ENCODE measurements at places on chromosomes 2 and 18. TPM values are rescaled to one million over a fixed set of nuclear protein-coding genes. Genes with fewer than 3 reads are reported as not detected.

DNA sequence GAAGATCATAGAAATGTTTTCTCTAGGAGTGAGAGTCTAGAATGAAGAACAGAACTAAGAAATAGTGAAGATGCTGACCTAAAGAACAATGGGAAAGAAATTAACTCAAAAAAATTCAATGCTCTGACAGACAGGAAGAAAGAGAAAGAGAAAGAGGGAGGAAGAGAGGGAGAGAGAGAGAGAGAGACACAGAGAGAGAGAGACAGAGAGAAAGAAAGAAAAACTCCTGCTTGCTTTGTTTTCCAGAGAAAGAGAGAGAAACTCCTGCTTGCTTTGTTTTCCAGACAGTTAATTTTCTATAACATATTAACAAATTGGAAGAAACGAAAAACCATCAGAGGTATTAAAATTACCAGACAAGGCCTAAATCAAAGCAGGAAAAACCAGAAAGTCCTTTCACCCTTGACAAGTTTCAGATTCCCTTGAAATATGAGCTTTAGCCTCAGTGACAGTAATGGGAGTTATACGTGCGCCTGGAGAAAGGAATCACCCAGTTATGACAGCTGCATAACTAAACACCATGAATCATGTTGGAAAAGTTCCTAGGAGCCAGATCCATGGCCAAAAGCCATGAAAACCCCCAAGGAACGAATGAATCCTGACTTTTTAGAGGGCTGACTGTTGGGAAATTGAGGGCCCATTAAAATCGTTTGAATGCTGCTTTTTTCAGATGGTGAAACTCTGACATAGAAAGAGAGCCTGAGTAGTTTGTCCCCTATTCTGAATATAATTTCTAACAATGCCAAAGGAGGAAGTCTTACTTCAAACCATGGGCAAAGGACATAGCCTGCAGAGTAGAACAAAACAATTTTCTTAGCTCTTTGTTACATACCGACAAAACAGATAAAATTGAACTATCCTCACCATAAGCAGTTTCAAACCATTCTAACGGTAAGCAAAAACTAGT is 228.6 kb upstream of the CHST9 start:
- no peaks in the 10 kb centered on the region for H3K27me3 ChIP-seq
- H3K27ac ChIP-seq, result no peak overlapping the region
- no peak overlapping the region for H3K4me3 ChIP-seq

DNA sequence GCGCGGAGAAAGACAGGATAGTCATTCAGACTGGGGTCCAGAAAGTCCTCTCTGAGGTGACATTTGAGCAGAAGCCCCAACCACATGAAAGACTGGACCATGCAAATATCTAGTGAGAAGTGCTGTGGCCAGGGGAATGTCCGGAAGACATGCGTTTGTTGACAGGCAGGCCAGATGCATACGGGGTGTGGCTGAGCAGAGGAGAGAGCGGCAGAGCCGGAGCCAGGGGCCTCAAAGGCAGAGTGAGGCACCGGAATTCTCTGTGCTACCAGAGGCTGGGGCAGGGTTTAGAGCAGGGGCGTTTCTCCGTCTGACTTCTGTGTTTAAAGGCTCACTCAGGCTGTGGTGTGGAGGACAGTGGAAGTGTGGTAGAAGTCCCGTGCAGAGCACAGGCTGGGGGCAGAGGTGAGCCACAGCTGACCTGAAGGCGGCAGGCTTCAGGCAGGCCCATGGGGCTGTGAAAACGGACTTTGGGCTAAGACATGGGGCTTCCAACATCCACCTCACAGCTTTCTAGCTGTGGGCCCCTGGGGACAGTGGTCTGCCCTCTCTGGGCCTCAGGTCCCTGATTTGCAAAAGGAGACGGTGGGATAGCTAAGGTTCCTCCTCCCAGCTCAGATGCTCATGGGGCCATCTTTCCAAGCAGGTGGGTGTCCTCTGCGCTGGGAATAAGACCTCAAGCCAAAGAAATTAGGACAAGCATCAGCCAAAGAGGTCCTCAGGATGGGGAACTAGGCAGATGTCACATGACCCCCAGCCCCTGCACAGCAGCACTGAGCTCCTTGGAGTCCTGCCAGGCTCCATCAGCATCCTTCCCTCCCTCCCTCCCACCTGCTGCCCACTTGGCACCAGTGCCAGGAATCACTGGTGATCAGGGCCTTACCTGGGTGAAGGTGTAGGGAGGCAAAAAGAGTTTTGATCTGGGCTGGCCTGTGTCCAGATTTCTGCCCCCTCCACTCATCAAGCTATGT is 11.2 kb downstream of the RUFY4 start:
- H3K27ac ChIP-seq, result no peak overlapping the region
- no peaks in the 10 kb centered on the region for H3K4me1 ChIP-seq
- H3K4me3 ChIP-seq, result no peak overlapping the region
- H3K27me3 ChIP-seq, result peaks cover 2% of the 10 kb centered on the region
- no peak for DNase-seq
- H3K36me3 ChIP-seq, result no peaks in the 10 kb centered on the region

DNA sequence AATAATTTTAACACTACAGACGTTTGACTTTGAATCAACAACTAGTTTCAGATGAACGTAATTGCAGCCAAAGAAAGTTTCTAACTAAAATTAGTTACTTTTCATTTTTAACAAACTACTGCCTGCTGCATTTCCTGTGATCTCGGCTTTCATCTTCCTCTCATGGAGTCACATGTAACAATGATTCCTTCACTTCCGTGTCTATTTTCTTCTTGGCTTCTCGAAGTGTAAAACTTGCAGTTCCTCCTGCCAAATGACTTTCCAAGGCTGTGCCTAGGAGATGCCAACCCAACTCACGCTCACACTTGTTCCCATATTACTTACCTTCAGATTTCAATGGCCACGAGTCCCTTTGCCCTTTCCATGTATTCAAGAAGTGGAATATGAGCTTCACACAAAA is 1406.3 kb upstream of the CELF4 start:
- no peak for DNase-seq
- H3K27me3 ChIP-seq, result no peaks in the 10 kb centered on the region
- H3K27ac ChIP-seq, result no peak overlapping the region
- no peaks in the 10 kb centered on the region for H3K4me1 ChIP-seq
- no peaks in the 10 kb centered on the region for H3K36me3 ChIP-seq

The SERPINB4 gene
- not detected for total RNA-seq

The ESCO1 gene
- total RNA-seq, result 21.4 TPM

The RGPD3 gene
- 0.34 TPM for total RNA-seq

The DSG4 gene
- total RNA-seq, result not detected

The HSBP1L1 gene
- total RNA-seq, result 12.0 TPM

The SYT4 gene
- not detected for total RNA-seq

- no peak overlapping the region for H3K4me3 ChIP-seq
- H3K36me3 ChIP-seq, result no peaks in the 10 kb centered on the region
- H3K4me1 ChIP-seq, result peaks cover 3% of the 10 kb centered on the region
- H3K27ac ChIP-seq, result no peak overlapping the region
Measured at GRCh38 chr2:231597014-231597611, 4.4 kb downstream of the TEX44 start.

GRCh38 chr2:27135478-27135955 is 1.1 kb upstream of the PREB start:
- peaks cover 31% of the 10 kb centered on the region for H3K36me3 ChIP-seq
- peaks cover 2% of the 10 kb centered on the region for H3K27me3 ChIP-seq
- no peak for DNase-seq
- H3K4me3 ChIP-seq, result peak overlapping the region; percentile 96
- H3K4me1 ChIP-seq, result peaks cover 10% of the 10 kb centered on the region

DNA sequence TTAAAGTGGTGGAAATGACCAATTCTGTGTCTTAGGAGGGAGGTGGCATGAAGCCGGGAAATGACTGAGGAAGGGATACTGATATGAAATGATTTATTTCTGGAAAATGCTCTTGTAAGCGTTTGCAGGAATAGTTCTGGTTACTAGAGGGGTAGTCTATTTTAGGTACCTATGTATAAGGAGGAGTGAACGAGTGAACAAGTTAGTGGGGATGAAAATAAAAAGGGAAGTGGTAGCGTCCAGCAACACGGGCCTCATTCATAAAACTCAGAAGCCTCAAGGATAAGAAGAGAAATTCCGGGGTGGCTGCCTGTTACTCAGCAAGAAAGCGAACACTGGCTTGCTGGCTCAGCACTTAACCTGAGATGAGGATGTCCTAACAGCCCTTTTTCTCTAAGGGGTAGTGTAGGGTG is 303.3 kb downstream of the NCKAP5 start:
- DNase-seq, result no peak
- no peaks in the 10 kb centered on the region for H3K4me1 ChIP-seq
- no peaks in the 10 kb centered on the region for H3K36me3 ChIP-seq
- H3K27ac ChIP-seq, result no peak overlapping the region
- no peak overlapping the region for H3K4me3 ChIP-seq

GRCh38 chr2:174888146-174888545 is 117.0 kb downstream of the CHN1 start:
- no peak for DNase-seq
- H3K27ac ChIP-seq, result no peak overlapping the region
- no peaks in the 10 kb centered on the region for H3K36me3 ChIP-seq
- H3K4me3 ChIP-seq, result no peak overlapping the region

GRCh38 chr2:239266434-239266766 is 134.4 kb downstream of the HDAC4 start:
- peaks cover 3% of the 10 kb centered on the region for H3K27me3 ChIP-seq
- H3K36me3 ChIP-seq, result peaks cover 23% of the 10 kb centered on the region
- peak overlapping the region; percentile 82 for H3K4me3 ChIP-seq
- no peak for DNase-seq
- H3K4me1 ChIP-seq, result peaks cover 68% of the 10 kb centered on the region

DNA sequence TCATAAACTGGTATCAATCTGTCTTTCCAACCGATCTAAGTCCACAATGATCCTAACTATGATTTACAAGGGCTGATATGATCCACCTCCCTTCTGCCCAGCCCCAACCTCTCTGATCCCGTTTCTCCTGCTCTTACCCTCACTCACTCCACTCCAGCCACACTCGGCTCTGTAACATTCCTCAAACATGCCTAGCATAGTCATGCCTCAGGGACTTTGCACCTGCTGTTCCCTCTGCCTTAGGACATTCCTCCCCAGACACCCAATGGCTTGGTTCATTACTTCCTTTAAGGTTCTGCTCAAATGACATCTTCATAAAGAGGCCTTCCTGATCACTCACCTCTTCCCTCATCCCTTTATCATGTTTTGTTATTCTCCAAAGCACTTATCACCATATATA is 9.2 kb downstream of the DUSP11 start:
- peaks cover 79% of the 10 kb centered on the region for H3K36me3 ChIP-seq
- H3K4me3 ChIP-seq, result no peak overlapping the region
- H3K27me3 ChIP-seq, result no peaks in the 10 kb centered on the region
- no peak for DNase-seq
- H3K27ac ChIP-seq, result no peak overlapping the region

- no peaks in the 10 kb centered on the region for H3K27me3 ChIP-seq
- no peak overlapping the region for H3K27ac ChIP-seq
- no peak overlapping the region for H3K4me3 ChIP-seq
- H3K36me3 ChIP-seq, result peaks cover 26% of the 10 kb centered on the region
Measured at GRCh38 chr2:7803515-7803914, 878.3 kb upstream of the ID2 start.

DNA sequence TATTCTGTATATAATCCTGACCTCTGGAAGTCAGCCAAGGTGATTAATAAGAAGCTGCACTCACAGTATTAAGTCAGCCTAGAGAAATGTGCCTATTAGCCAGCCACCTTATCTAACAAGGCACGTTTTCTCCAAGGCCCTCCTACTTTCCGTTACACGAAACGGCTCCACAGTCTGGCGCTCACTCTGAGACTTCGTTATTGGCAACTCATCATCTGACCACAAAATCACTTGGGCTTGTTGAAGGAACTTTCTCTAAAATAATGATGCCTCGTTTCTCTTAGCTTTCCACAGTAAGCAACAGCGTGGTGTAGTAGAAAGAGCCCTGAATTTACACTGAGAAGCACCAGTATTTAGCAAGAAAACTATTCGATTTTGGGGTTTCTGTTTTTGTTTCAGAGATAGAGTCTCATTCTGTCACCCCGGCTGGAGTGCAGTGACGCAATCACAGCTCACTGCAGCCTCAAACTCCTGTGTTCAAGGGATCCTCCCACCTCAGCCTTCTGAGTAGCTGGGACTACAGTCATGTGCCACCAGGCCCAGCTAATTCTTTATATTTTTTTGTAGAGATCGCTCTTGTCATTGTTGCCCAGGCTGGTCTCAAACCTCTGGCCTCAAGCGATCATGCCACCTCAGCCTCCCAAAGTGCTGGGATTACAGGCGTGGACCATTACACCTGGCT is 53.6 kb upstream of the SLC14A1 start:
- H3K4me1 ChIP-seq, result peaks cover 66% of the 10 kb centered on the region
- H3K36me3 ChIP-seq, result no peaks in the 10 kb centered on the region
- DNase-seq, result peak; percentile 43
- H3K4me3 ChIP-seq, result peak overlapping the region; percentile 57

The ARHGEF4 gene
- total RNA-seq, result 0.11 TPM

GRCh38 chr2:199463708-199464605 is 6.2 kb upstream of the SATB2 start:
- H3K36me3 ChIP-seq, result no peaks in the 10 kb centered on the region
- H3K27ac ChIP-seq, result no peak overlapping the region
- H3K27me3 ChIP-seq, result peaks cover 75% of the 10 kb centered on the region
- peak overlapping the region; percentile 13 for H3K4me3 ChIP-seq

DNA sequence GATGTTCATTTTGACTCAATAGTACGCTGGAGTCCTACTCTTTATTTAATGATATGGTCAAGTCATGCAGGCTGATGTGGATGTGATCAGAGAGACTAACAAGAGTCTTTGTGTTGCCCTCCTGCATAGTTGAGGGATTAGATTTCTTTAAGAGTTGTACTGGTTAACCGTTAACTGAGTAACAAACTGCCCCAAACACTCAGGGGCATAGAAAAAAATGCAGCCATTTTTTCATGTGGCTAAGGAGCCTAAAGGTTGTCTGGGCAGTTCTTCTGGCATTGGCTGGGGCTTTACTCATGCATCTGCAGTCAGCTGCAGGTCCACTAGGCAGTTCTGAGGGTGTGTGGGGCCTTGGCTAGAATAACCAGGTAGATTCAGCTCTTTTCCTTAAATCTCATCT is 32.5 kb downstream of the DOCK10 start:
- H3K4me3 ChIP-seq, result no peak overlapping the region
- peaks cover 82% of the 10 kb centered on the region for H3K4me1 ChIP-seq
- peaks cover 45% of the 10 kb centered on the region for H3K36me3 ChIP-seq
- no peaks in the 10 kb centered on the region for H3K27me3 ChIP-seq

The ANKRD62 gene
- total RNA-seq, result not detected

- DNase-seq, result no peak
- H3K4me3 ChIP-seq, result no peak overlapping the region
- H3K27ac ChIP-seq, result no peak overlapping the region
- no peaks in the 10 kb centered on the region for H3K4me1 ChIP-seq
Measured at GRCh38 chr2:47617028-47617427, 165.9 kb upstream of the MSH6 start.

DNA sequence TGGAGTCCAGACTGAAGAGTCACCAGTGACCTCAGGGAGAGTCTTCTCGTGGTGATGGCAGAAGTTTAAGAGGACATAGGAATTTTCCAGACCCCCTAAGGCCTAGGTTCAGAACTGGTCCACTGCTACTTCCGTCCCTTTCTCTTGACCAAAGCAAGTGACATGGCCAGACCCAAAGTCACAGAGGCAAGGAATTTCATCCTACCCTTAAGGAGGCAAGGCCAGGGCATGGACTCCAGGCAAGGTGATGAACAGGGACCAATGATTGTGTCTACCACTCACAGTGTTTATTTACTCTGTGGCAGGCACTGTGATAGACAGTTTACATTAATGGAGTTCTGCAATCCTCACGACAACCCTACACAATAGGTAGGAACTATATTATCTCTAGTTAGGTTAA is 265.1 kb downstream of the GLI2 start:
- no peak overlapping the region for H3K4me3 ChIP-seq
- H3K36me3 ChIP-seq, result no peaks in the 10 kb centered on the region
- DNase-seq, result peak; percentile 0
- H3K4me1 ChIP-seq, result no peaks in the 10 kb centered on the region

- H3K36me3 ChIP-seq, result no peaks in the 10 kb centered on the region
- DNase-seq, result no peak
- no peak overlapping the region for H3K27ac ChIP-seq
Measured at GRCh38 chr2:125456693-125457363, 1199.1 kb upstream of the GYPC start.

The IL36RN gene
- not detected for total RNA-seq

All from activated T-helper 2 cell treated with anti-CD3 and anti-CD28 coated beads, Interferon-gamma antibody, Interleukin-2, Interleukin-4, amounts not matched to agents 10 μg/mL and 5 μg/mL and 100 μg/mL, durations not matched to agents 14 hours and 24 hours and 36 hours (primary cell).